ENCODE measurements at places on chromosomes 1 and 21.

DNA sequence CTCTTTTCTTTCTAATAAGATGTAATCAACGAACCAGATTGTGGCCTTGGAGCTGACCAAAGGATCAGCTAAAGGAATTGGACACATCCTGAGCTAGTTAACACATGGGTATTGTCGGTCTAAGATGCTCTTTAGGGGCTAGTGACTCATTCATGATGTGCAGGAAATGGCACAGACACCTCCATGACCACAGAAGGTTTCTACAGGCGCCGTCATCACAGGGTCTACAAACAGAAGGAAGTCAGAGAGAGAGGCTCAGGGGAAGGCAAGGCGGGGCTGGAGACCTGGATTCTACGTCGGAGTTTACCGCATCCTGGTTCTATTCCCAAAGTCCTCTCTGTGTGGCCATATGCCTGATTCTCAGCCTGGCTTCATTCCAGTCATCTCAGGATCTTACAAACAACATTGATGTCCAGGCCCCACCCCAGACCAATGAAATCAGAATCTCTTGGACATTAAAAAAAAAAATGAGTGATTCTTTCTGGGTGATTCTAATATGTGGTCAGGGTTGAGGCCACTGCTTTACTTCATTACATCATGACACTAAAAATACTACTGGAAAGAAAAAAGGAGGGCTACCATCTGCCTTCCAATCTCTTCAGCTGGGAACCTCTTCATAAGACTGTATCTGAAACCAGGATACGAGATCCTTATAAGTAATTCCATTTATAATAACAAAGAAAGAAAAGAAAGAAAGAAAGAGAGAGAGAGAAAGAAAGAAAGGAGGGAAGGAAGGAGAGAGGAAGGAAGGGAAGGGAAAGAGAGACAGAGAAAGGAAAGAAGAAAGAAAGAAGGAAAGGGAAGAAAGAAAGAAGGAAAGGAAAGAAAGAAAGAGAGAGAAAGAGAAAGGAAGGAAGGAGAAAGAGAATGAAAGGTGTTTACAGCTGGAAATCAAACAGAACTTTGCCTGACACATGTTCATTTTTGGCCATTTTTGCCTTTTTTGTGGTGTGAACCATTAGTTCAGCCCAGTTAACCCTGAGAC is 11.6 kb upstream of the KCNJ15 start:
- DNase-seq = peak; percentile 22

DNA sequence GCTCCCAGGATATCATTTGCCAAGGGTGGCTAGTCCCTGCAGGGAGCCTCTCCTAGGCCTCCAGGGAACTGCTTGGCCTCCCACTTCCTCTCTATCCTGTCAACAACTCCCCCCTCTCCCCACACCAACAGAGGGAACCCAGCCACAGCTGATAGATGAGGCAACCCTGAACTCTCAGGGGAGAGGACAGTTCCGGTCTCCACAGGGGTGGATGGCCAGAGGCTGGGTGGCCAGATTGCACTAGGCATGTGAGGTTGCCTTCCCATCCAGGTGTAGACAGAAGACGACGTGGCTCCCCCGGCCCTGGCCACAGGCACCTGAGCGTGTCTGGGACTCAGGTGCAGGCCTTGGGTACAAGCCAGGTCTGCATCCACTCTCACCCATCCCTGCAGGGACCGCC is 53.3 kb downstream of the TOR1AIP2 start:
- no peak for DNase-seq

GRCh38 chr1:203934651-203935050 is 73.3 kb downstream of the SNRPE start:
- no peak for DNase-seq

DNA sequence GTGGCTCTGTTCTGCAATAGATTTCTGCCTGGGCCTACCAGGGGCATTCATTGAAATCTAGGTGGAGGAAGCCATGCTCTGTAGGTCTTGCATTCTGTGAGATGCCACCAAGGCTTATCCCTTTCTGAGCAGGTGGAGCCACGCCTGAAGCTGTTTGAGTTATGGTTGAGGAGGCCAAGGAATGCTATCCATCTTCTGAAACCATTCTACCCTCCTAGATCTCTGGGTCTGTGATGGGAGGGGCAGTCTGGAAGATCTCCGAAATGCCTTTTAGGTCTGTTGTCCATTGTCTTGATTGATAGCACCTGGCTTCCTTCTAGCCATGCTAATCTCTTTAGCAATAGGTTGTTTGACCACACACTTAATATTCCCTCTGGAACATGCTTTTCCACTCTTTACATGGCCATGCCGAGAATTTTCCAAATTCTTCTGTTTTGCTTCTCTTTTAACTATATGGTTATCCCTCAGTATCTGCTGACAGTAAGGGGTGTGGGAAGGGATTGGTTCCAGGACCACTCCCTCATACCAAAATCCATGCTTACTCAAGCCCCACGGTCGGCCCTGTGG is 45.2 kb downstream of the AK4 start:
- DNase-seq = no peak
